Left hindlimb (tissue), 1 donor: ENCODE measurements at places on chromosomes 13 and 19.
A peak's percentile ranks its signal among the peaks of the same experiment; 100 is the strongest.

GRCh38 chr13:41847216-41847615 lies 113.7 kb downstream of the VWA8 start:
- DNase-seq: no peak

- no peak for DNase-seq
These were observed 16.8 kb downstream of the CDK8 start for GRCh38 chr13:26270707-26271106.

- no peak for DNase-seq
These were observed 48.0 kb downstream of the RFC3 start for GRCh38 chr13:33865945-33866344.

GRCh38 chr13:71524245-71524612 lies 342.8 kb downstream of the DACH1 start:
- DNase-seq: no peak

DNA sequence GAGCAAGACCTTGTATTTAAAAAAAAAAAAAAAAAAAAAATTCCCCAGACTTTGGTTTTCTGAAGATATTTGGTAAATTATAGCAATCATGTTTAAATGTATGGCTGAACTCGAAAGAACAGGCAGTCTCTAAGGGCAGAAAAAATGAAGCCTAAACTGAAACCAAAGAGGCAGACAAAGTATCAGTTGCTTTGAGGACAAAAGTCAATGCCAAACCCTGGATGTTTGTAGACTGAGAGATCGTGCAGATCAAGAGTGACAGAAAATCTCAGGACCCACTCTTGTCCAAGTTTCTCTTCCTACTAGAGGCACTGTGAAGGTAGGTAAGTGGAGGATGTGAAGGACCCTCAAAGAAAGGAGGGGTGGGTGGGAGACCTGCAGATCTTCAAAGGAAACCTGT lies 11.1 kb upstream of the SLC7A9 start:
- no peak for DNase-seq

GRCh38 chr13:50979187-50979586 lies 69.6 kb downstream of the RNASEH2B start:
- no peak for DNase-seq

DNA sequence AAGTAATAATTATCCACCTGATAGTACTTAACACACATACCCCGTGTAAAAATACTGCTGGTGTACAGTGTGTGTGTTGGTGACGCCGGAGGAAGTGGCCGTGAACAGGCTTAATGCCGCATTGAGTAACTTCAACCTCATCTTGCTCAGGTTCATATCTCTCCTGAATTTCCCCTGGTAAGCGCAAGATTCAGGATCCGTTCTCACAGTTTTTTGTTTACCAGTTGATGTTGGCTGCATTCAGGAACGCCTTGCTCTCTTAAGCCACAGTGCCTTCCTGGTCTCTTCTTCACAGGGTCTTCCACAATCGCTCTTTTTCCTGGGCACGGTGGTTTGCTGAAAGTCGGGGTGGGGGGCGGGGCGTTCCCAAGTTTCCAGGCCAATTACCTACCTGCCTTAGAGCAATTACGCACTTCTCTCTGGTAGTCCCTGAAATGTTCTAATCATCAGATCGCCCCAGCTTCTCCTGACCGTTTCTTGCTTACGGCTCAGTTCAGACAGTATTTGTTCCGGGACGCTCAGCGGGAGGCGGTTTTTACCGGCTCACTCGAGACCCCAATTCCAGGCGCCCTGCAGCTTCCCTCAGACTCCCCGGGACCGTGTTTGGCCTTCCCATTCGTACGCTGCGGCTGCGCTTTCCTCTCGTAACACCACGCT lies 706 bp upstream of the DNAJC3 start:
- no peak for DNase-seq

DNA sequence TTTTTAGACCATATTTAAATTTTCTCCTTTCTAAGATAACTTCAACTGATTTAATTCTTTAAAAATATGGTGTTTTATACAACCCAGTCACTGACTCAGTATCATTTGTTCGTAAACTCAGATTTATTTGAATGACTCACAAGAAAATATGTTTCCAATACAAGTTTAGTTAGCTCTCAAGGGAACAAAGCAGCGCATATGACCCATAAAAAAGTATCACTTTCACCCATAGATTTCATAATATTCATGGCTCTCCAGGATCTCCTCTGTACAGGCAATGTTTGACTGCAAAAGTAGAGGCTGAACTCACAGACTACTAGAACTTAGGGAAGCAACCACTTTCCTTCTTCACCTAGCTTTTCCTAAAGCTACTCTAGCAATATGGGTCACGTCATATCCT lies 405.6 kb upstream of the PCDH9 start:
- DNase-seq: no peak

DNA sequence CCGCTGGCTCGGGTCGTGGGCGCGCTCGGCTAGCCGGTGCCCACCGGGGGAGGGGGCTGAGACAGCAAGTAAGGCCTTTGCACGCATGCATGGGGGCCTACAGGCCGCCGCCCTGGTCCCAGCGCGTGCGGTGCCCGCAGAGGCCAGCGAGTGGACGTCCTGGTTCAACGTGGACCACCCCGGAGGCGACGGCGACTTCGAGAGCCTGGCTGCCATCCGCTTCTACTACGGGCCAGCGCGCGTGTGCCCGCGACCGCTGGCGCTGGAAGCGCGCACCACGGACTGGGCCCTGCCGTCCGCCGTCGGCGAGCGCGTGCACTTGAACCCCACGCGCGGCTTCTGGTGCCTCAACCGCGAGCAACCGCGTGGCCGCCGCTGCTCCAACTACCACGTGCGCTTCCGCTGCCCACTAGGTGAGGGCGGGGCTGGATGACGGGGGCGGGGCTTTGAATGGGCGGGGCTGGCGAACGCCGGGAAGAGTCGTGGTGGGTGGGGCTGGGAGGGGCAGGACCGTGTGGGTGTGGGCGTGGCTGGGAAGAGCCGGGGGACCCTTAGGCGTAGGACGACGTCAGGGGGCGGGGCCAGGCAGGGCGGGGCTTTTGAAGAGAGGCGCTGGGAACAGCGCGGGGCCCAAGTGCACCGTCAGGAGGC lies 2.1 kb downstream of the CILP2 start:
- DNase-seq: peak; percentile 88

- DNase-seq: no peak
These were observed 46.4 kb downstream of the ZNF85 start for GRCh38 chr19:20969498-20969897.

- DNase-seq: no peak
These were observed 10.0 kb upstream of the ZNF443 start for GRCh38 chr19:12450844-12451243.
